Activated T-cell treated with anti-CD3 and anti-CD28 coated beads, Interleukin-2, amount 50 U/mL, for 4 hours (primary cell): ENCODE measurements at places on chromosomes 6 and 20.

DNA sequence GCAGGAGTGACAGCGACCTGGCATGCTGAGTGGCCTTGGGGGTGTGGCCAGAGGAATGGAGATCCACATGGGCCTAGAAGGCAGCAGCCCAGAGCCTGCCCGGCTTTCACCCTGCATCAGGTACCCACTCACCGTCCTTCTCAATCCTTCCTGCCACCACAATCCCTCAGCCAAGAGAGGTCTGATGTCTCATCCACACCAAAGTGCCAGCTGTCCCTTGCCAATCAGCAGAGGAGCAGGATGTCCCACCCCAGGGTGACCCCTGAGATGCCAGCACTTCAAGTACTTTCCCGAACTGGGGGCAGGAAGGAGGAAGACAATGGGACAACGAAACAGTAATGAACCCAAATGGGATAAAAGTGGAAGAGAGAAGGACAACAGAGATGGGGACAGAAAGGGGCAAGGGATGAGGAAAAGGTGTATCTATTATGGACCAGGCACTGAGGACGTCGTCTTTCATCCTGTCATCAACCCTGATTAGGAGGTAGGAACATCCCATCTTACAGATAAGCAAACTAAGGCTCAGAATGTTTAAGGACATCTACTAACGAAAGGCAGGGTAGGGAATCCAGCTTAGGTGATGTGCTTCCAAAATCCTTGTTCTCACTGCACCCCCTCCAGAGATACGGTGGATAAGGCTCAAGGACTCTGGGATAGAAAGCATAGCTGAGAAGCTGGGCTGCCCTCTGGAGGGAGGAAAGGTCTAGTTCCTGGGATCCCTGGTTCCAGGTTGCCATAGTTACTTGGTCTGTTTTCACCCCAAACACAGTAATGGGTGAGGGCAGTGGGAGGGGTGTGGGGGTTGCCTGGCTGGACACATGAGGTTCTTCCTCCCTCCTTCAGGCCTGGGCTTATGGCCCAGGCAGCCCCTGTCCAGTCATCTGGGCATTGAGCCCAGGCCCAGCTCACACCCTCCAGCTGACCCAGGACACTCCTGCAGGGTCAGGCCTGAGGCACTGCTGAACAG, 4.5 kb upstream of the TNXB start:
- DNase-seq: no peak

DNA sequence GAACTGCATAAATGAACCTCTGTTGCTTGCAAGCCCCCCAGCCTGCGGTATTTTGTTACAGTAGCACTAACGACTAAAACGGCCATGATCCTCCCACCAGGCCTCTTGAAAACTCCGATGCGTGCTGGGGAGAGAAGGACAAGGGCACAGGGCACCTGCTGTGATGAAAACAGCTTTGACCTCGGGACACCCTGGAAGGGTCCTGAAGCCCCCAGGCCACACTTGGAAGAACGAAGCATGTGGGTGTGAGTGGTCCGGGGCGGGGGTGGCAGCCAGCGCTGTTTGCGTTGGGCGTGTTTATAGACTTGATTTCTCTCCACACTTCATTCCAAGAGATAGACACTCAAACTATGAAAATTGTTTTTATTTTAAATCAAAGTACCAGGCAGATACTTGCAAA, 13.2 kb upstream of the HELZ2 start:
- DNase-seq: no peak

- DNase-seq: no peak
Observed at GRCh38 chr6:32974016-32974333, 5.6 kb downstream of the BRD2 start.

DNA sequence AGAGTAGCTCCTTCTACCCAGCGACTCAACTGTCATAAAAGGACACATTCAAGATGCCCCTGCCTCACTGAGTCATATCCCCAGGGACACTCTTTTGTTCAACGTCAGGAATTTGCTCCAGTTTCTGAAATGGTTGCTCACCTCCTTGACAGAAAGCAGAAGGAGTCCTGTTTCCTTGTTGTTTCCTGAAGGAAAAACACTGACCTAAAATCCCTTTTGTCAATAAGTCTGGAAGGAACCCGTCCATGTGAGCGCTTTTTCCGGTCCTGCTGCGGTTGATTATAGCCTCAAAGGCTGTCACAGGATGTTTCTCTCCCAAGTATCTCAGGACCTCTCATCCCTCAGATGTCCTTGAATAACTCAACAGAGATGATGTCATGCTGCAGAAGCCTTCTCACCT, 113.6 kb upstream of the PLEKHG1 start:
- DNase-seq: no peak

DNA sequence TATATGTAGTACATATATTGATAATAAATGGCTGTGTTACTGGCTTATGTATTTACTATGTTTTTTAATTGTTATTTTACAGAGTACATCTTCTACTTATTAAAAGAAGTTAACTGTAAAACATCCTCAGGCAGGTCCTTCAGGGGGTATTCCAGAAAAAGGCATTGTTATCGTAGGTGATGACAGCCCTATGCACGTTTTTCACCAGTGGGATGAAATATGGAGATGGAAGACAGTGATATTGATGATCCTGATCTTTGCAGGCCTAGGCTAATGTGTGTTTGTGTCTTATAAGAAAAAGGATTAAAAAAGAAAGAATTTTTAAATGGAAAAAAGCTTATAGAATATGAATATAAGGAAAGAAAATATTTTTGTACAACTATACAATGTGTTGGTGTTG, 7.5 kb downstream of the CD2AP start:
- no peak for DNase-seq

DNA sequence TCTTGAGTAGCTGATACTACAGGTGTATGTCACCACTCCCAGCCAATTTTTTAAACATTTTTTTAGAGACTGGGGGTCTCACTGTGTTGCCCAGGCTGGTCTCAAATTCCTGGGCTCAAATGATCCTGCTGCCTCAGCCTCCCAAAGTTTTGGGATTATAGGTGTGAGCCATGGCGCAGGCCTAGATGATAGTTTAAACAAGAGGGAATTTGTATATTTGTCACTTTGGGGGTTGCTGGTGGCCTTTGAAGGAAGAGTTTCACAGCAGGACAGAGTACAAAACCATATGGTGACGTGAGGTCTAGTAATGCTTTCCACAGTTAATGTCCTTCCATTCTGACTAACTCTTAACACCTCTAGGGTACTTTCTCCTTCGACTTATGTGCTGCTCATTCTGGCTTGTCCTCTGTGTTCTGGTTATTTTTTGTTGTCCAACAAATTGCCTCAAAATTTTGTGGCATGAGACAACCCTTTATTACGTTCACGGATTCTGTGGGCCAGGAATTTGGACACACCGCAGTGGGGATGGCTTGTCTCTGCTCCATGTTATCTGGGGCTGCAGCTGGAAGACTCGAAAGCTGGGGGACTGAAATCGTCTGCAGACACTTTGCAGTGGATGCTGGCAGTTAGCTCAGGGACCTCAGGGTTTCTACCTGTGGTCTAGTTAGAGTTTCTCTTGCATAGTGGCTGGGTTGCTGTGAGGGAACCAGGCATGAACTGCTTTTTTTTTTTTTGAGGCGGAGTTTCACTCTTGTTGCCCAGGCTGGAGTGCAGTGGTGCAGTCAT, 23.0 kb upstream of the IER3 start:
- DNase-seq: no peak

DNA sequence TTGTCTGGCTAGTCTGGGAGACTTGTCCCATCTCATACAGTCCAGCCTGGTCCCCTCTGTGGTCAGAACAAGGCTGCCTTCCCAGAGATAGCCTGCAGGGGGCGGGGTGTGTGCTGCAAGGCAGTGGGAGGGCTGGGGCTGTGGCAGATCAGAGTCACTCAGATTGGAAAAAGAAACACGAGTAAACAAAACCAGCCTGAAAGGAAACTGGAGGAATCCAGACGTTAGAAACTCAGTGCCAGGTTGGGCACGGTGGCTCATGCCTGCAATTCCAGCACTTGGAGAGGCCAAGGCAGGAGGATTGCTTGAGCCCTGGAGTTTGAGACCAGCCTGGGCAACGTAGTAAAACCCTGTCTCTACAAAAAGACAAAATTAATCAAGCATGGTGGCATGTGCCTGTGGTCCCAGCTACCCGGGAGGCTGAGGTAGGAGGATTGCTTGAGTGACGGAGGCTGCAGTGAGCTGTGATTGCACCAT, 20.2 kb downstream of the LEMD2 start:
- DNase-seq: peak; percentile 66

GRCh38 chr20:24705486-24705885, 236.1 kb downstream of the SYNDIG1 start:
- no peak for DNase-seq
